ENCODE measurements at places on chromosomes 2 and 18.

GRCh38 chr18:36476433-36476832, 178.9 kb downstream of the FHOD3 start:
- DNase-seq = no peak

GRCh38 chr2:72864500-72864899, 22.7 kb upstream of the SPR start:
- no peak for DNase-seq

DNA sequence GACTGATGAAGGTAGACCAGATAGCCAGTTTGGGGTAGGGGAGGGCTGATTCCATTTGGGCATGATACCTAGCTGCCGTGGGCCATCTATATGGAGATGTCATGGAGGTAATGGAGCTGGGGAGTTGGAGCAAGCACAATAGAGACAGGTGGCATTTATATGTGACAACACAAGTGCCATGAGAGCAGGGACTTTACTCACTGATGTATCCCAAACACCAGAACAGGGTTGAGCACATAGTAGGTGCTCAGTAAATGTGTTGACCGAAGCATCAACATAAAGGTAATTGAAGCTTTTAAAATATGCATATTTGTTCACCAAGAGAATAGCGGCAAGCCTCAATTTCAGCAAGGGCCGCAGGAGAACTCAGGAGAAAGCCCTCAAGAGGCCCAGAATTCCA, 15.0 kb downstream of the SLC30A3 start:
- no peak for DNase-seq

- no peak for DNase-seq
These were observed 18.1 kb upstream of the DYNC1I2 start for GRCh38 chr2:171669121-171669520.

- DNase-seq = no peak
These were observed 26.8 kb upstream of the SLC9A2 start for GRCh38 chr2:102592601-102593000.

GRCh38 chr18:58666176-58666575, 5.1 kb upstream of the MALT1 start:
- DNase-seq = no peak

- no peak for DNase-seq
These were observed 60.0 kb downstream of the DGKD start for GRCh38 chr2:233414273-233414654.

DNA sequence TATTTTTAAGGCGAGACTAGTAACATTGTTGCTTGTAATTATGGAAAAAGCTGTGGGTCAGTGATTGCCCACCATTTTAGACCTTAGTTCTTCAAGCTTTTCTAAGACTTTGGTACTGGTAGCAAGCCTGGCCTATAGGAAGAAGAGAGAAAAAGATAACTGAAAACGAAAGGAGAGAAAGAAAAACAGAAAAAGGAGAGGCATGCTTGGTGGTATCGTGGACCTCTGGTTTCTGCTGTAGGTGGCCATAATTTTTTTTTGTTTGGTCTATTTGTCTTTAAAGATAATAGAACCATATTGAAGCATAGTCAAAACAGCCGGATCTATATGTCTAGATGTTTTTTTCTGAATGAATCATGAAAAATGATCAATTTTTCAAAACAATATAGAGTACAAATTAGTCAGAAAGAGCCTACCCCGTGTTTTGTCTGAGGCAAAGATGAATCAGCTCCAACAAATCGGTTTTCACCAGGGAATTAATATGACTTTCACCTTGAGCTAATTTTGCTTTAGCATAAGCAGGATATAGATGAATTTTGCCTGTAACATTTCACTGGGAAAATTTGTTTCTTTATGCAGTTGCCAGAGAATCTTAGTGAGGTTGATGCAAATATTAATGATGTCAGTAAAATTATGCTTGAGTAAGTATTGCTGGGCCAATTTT, 45.7 kb downstream of the CCDC85A start:
- DNase-seq = no peak

DNA sequence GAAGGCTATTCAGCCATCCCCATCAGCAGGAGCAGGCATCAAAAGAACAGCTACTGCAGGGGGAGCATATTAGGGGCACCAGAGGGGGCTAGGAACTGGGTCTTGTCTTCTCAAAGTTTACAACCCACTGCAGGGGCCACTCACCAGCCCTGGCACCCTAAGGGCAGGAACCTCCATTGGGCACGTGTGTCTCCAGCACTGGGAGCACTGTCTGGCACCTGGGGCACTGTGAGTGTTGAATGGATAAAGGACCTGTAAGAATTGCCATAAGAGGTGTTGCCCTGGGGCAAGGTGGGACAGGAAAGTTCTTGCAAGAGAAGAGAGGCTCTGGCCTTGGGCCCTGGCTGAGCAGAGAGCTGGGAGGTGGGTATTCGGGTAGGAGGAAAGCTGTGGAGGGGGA, 1.4 kb upstream of the STEAP3 start:
- no peak for DNase-seq

- no peak for DNase-seq
These were observed 256.9 kb downstream of the CDH19 start for GRCh38 chr18:66346833-66347588.
